ENCODE measurements at places on chromosomes 16 and 17.

- no peak for DNase-seq
These were observed 104.6 kb downstream of the GNAO1 start for GRCh38 chr16:56295739-56296527.

GRCh38 chr17:12680993-12681392 lies 15.3 kb downstream of the MYOCD start:
- no peak for DNase-seq

DNA sequence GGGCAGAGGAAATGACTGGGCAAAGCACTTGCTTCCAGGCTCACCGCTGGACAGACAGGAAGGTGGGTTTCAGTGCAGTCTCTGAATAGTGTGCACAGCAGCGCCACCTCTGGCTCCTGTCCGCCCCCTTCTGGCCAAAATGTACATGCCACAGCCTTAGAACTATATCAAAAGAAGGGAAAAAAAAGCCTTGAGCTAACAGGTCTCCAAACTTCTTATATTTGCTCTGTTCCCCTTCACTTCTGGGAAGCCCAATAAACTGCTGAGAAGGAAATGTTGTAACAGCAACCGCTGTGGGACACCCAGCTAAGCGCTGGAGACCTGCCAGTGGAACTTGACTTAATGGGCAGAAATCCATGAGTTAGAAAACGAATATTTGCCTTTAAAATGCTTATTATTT lies 17.5 kb downstream of the COG7 start:
- DNase-seq: no peak

DNA sequence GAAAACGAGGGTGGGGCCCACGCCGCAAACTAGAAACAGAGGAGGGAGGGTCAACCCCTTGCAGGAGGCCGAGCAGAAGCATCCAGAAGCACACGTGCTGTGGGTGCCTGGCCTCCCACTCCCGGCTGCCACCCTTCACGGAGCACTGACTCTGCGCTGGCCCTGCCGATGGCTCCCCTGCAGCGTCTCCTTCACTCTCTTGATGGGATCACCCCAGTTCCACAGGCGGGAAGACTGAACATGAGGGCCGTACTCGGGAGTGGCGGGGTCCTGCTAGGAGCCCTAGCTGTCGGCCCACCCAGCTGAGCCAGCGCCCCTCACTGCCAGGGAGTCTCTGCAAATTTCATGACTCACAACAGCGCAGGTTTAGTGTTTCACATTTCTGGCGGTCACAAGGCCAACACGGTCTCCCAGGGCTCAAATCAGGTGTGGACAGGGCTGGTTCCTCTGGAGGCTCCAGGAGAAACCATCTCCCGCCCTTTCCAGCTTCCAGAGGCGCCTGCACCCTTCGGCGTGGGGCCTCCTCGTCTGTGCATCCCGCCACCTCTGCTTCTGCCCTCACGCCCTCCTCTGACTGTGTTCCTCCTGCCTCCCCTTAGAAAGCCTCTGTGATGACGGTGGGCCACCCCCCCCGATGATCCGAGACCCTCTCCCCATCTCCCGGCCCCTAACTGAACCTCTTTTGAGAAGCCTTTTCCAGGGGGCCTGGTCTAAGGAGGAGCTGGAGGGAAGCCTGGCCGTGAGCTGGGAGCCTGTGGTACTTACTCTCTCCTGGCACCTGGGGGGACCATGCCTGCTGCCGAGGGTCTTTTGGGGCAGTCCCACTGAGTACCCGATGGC lies 2.0 kb downstream of the PTX4 start:
- no peak for DNase-seq

DNA sequence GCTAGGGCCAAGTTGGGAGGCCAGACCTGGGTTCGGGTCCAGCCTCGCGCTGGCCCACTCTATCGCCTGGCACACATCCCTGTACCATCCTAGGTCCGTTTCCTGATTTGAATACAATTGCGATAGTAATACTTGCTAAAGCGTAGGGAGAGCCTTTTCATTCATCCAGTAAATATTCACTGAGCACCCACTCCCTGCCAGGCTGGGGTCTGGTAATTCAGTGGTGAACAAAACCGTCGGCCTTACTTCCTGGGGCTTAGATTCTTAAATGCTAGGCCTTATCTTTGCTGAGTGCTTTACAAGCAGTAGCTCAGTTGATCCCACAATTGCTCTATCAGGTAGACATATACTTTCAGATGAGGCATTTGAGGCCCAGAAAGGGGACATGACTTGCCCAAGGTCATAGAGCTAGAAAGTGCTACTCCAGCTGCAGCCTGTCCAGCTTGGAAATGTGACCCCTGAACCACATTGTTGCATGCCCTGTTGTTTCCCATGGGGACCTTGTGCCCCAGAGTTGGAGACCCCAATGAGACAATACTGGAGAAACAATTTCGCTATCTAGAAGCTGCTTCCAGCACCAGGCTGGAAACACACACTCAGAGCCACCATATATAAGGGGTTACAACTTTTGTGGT lies 691 bp downstream of the USB1 start:
- DNase-seq: no peak

DNA sequence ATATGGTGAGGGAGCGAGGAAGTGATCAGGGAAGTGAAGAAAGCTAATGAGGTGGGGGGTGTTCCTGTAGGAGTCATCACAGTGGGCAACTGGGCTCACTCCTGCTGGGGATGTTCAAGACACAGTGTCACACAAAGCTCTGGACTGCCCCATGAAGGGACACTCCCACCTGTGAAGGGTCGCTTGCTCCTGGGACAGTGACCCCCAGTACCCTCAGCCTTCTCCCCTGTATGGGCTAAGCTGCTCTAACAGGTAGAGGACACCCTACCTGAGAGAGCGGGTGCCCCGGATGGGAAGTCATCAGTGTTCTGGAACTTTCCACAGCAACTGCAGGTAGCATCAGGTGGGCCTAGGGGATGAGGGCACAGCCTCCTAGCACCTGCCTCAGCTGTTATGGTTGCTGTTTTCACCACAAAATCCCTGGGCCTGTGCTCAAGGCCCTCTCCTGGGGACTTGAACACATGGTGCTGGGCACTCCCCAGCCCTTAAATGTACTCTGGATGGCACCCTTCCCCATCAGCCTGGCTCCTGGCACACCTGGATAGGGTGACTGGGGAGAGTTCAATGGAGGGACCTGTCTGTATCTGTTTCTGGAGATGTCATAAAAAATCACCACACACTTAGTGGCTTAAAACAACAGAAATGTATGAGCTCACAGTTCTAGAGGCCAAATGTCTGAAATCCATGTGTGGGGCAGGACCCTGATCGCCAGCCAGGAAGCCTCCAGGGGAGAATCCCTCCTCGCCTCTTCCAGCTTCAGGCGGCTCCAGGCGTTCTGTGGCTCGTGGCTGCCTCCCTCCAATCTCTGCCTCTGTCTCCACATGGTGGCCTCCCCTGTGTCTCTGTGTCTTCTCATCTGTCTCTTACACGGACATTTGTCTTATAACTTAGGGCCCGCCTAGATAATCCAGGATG lies 104.0 kb upstream of the CDH5 start:
- no peak for DNase-seq

GRCh38 chr17:4845118-4845517 lies 12.0 kb downstream of the MINK1 start:
- no peak for DNase-seq

DNA sequence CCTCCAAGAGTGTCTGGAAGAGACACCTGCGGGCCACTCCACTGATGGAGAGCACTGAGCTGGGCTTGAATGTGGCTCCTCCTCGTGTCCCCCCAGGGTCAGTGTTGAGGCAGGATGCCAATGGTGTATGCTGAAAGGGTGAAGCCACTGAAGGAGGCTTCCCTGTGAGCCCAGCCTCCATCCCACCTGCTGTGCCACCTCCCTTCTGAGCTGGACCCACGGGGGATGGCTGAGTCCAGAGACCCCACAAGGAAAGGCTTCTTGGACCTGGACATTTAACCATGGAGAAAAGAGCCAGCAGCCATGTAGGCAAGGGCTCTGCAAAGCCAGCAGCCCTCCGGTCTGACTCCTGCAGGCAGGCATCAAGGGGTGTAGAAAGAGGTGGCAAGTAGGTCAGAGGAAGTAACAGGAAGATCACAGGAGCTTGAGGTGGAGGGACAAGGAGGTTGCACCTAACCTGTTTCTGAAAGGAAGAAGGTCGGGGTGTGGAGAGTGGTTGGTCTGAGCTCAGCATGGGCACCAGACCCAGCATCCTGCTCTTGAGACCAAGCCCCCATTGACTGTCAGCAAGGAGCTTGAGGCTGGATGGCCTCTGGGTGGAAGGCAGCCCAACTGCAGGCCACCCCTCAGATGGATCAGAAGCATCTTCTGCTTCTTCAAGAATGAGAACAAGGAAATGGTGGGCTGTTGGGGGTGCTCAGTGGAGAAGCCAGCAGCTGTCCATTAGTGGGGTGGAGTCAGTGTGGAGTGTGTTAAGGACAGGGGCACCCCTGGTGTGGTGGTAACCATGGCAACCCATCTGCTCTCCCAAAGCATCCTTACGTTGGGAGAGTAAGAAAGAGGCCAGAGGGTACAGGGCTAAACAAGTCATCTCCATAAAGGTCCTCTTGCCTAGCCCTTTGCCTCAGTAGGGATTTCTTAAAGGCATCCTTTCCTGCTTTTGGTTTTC lies 80.7 kb downstream of the PLD6 start:
- DNase-seq: no peak

DNA sequence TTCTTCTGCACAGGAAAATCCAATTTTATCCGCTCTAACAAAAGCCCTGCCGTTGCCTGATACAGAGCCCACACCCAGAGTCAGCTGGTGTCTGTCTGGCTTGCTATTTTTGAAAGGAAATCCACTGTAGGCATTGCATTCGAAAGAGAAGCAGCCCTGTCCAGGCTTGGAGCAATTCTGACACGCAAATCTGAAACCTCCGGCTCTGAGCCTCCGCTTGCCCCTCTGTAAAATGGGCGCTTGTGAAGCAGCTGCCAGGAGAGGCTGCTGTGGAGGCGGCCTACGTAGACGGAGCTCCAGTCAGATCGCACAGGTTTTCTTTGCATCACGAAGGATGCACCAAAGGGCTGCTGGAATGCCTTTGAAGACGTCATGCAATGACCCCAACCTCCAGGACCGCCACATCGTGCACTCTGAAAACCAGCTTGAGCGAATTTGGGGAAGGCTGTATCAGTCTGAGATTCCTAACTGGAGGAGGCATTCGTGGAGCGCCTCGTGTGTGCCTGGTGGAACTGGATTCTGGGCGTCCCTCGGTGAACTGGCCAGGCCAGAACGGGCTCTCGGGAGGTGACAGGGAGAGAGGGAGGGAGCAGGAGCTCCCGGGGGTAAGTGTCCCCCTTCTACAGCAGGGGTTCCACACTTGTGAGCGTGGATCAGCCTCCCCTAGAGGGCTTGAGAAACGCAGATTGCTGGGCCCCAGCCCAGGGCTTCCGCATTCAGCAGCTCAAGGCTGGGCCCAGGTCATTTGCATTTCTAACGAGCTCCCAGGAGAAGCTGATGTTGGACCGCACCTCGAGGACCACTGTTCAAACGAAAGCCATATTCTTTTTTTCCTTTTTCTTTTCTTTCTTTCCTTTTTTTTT lies 215.5 kb downstream of the MRTFB start:
- DNase-seq: peak; percentile 18
